ENCODE measurements at places on chromosomes 2 and 18.

DNA sequence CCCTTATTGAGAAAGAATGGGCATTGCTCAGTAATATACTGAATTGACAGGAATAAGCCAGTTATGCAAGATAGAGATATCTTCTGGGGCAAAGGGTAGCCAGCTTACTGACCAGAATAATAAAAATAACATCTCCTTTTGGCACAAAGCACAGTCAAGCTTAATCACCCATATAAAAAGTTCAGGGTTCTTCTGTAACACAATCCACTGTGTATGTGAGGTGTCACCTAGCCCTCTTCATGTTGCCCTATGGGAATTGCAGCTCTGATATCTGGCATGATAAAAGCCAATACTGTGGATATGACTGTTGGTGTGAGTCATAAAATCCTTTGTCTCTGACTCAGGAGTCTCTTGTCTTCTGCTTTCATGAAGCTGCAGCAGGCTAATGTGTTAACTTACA, 90.8 kb downstream of the DSEL start:
- no peak for DNase-seq

DNA sequence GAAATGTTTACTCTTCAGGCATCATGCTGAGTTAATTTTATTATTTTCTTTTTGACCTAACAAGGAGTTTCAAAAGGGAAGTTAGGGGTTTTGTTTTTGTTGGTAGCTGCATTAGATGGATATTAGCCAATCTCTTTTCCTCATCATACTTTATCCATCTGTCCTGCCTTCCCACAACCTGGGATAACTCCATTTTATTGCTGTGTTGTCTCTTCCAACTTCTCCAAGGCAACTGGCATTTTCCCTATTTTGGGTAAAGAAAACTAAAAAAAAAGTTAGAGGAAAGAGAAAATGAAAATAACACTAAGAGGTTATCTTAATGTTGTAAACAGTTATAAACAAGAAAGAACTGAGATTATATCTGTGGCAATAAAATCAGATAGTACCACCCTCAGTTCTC, 147.0 kb downstream of the PID1 start:
- DNase-seq, result no peak

DNA sequence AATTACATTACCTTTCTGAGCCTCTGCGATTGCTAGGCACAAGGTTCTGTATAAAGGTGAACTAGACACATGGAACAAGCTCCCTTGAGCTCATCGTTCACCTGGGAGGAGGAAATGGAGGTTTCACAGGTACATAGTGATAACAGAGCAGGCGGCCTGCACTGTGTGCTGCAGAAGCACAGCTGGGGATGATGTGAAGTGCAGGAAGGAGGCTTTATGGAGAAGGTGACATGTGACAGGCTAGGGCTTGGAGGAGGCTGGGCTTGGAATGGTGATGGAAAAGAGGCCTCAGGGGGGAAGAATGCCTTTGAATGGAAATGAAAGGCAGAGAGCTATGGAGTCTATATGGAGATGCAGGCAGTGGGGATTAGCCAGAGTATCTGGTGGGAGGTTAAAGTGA, 22.9 kb downstream of the MARCHF4 start:
- DNase-seq, result no peak

- DNase-seq, result no peak
These were observed 2.8 kb downstream of the PTPN18 start for GRCh38 chr2:130358420-130359350.

DNA sequence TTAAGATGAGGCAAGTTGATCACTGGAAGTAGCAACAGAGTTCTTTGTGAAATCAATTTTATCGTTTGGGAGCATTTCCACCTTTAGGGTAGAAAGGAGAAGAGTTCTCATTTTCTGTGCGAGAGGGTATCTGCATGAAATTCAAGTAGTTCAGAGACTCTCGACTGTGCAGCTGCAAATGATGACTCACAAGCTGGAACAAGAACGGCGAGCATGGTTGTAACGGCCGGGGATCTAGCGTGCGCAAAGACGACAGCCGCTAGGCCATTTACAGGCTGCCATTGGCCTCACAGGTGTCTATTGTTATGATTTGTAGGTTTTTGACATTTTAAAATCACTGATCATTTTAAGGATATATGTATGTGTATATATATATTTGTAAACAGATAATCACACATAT, 5.2 kb downstream of the KLHL29 start:
- DNase-seq, result no peak

DNA sequence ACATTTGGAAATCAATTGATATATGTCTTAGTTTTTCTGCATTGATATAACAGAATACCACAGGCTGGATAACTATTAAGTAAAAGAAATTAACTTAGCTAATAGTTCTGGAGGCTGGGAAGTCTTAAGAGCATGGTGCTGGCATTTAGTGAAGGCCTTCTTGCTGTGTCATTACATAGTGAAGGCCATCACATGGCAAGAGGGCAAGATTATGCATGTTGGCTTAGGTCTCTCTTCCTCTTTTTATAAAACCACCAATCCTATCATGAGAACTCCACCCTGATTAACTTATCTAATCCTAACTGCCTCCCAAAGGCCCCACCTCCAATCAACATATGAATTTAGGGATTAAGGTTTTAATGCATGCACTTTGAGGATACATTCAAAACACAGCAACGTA, 225.5 kb upstream of the VRK2 start:
- DNase-seq, result no peak

- DNase-seq, result no peak
These were observed 419.8 kb downstream of the SETBP1 start for GRCh38 chr18:45100321-45101105.

- no peak for DNase-seq
These were observed 111.3 kb upstream of the CREB1 start for GRCh38 chr2:207418419-207418818.

GRCh38 chr2:107197594-107198294, 311.8 kb upstream of the ST6GAL2 start:
- DNase-seq, result no peak

- no peak for DNase-seq
These were observed 2.9 kb downstream of the TRIB2 start for GRCh38 chr2:12719400-12720277.

DNA sequence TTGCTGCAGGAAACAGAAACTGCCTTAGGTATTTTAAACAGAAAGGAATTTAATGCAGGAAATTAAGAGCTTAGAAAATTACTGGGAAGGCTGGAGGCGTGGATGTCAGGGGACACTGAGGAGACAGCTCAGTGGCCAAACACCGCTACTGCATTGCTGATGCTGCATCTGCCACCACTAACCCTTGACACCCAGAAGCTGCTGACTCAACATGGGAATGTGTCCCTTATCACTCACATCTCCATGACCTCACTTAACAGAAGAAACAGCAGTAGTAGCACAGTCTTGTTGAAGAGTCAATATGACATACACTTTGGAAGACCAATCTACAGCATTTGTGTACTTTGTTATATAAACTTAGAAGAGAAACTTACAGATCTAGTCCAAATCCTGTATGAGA, 906.1 kb downstream of the SLC4A3 start:
- no peak for DNase-seq

- DNase-seq, result no peak
These were observed 60.8 kb upstream of the GLS start for GRCh38 chr2:190819840-190820301.

GRCh38 chr2:200356321-200356720, 49.8 kb downstream of the SPATS2L start:
- DNase-seq, result no peak

DNA sequence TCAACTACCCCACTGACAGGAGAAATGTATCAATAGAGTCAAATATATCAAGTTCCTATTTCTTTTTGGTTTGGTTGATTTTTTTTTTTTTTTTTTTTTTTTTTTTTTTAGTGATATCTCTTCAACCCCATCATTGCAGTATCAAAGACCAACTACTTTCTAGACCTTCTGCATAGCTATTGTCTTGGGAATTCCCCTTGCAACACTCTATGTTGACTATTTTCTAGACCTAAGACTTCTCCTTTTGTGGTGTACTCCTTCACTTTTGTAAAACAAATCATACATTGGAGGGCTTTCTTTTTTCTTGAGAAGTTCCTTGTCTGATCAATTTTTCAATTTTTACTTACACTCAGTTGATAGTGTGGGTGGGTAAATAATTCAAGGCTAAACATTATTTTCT, 46.5 kb upstream of the NR4A2 start:
- no peak for DNase-seq

GRCh38 chr18:3015851-3016250, 2.9 kb upstream of the LPIN2 start:
- no peak for DNase-seq

GRCh38 chr2:72139471-72139873, 8.2 kb downstream of the CYP26B1 start:
- DNase-seq, result no peak

- DNase-seq, result no peak
These were observed 211.9 kb downstream of the BABAM2 start for GRCh38 chr2:28102455-28102874.

DNA sequence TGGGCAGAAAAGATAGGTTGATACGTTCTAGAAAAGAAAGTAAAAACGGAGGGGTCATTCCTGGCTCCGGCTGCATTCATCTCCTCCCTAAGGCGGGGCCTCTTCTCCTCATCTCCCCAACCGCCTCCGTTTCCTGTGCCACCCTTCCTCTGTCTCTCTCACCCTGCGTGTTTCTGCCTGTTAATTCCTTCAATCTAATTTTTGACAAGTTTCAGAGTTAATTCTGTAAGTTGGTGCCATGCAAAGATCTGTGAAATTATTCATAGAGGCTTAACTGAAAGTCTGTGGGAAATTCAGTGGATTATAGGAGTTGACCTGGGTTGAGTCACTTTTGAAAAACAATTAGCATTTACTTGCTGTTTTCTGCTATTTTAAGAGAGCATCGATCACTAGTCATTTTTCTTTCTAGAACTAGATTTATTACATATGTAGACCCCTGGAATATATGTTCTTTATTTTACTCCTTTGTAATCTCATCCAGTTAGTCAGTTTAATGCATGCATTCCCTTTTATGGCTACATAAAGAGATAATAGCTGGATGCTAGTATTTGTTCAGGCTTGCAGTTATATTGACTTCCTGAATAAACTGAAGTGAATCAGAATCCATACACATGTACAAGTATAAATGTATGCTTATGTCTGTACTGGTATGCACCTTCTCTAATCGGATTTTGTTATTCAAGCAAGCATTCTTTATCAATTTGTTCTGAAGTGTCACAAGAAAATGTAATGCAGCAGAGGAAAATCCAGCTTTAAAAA, 91.1 kb downstream of the EML6 start:
- DNase-seq, result no peak

DNA sequence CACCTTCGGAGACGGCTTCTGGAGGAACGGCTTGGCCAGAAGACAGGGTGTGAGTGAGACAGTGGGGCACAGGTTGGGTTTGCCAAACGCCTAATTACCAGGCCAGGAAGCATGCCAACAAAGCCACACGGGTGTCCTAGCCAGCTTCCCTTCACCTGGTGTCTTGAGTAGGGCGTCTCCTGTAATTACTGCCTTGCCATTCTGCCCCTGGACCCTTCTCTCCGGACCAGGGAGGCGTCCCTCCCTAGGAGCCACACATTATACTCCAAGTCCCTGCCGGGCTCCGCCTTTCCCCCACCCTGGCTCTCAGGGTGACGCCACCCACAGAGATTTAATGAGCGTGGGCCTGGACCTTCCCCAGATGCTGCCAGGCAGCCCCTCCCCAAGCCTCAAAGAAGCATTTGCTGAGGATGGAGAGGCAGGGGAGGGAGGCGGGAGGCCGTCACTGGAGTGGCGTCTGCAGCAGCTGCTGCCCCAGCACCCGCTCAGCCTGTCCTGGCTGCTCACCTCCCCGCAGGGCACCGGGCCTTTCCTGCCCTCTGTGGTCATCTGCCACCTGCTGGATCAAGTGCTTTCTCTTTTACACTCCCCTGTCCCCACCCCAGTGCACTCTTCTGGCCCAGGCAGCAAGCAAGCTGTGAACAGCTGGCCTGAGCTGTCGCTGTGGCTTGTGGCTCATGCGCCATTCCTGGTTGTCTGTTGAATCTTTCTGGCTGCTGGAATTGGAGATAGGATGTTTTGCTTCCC, 20.7 kb downstream of the FOSL2 start:
- DNase-seq, result no peak

GRCh38 chr2:144785253-144785652, 265.3 kb upstream of the ZEB2 start:
- no peak for DNase-seq

DNA sequence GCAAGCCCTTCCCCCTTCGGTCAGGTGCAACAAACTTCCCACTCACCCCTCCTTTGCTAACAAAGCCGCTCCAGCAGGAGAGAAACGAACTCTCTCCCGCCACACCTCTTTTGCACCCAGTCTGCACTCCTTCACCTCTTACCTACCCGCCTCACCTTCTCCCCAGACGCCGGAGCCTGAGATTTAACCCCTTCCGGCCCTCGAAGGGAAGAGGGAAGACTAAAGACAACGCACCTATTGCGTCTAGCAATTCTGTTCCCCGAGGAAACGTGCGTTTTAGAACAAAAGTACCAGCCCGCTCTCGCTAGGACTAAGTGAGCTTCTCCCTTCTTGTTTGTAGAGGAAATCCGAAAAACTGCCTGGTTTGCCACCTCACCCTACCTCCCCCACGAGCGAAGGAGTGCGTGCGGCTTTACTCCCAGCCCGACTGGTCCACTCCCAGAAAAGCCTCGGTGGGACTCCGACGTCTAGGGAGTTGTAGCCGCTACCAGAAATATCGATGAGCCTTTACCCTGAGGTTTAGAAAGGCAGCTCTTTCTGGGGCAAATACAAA, 441 bp upstream of the PEX13 start:
- DNase-seq, result peak; percentile 53

- DNase-seq, result no peak
These were observed 190.3 kb downstream of the C1D start for GRCh38 chr2:67872481-67872880.

DNA sequence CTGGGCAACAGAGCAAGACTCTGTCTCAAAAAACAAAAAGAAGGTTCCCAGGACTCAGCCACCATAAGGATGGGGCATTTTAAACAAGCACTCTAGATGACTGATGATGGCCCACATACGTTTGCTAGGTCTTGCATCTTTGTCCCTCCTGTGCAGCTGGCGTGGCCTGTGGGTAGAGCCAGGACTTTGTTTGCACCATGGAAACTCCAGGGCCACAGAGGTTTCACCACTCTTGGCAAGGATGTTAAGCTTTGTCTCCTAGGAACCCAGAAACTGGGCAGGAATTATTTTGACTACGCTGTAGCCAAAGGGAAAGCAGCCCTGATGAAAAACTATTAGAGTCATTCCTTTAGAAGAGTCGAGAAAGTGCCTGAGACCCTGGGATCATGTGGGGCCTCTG, 75.3 kb upstream of the STPG4 start:
- DNase-seq, result no peak

GRCh38 chr2:201734111-201734510, 35.7 kb upstream of the MPP4 start:
- no peak for DNase-seq

DNA sequence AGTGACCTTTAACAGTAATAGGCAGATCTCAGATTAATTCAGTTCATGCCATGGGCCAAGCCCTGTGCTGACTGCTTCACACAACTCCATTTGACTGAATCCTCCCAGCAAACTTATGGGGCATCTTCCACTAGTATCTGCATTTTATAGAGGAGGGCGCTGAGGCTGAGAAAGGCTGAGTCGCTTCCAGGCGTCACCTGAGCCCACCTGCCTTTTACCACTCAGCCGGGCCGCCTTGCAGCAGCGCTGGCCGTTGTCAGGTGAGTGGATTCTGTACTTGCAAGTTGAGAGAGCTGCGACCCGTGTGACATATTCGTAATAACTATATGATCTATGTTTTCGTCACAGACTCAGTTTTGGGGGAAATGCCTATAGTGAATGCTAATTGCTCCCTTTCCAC, 59.3 kb upstream of the B3GNT7 start:
- DNase-seq, result no peak

- no peak for DNase-seq
These were observed 32.0 kb upstream of the GPR55 start for GRCh38 chr2:230956827-230957755.

Data from T-helper 17 cell (primary cell).